NK-92 treated with Interleukin-12 subunit alpha and Interleukin-12 subunit beta, amount 100 ng/mL, for 24 hours (cell line): ENCODE measurements at places on chromosomes 1 and 21.

DNA sequence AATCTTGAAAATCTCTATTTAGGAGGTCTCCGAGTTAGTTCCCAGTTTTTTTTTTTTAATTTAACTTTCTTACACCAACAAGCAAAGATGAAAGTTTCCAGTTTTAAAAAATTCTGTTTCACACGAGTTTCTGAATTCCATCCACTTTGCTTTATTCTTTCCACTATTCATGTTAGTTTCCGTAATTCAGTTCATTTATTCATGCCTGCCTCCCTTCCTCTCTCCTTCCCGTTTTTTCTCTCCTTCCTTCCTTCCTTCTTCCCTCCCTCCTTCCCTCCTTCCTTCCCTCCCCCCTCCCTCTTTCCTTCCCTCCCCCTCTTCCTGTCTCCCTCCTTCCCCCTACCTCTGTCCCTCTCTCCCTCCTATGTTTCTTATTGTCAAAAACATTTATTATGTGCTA is 22.3 kb downstream of the ADGRL2 start:
- no peak for DNase-seq

- DNase-seq: no peak
These were observed 259.7 kb downstream of the RHOU start for GRCh38 chr1:228994676-228995594.

- DNase-seq: peak; percentile 51
These were observed 7.0 kb upstream of the TNFRSF1B start for GRCh38 chr1:12159816-12160215.

GRCh38 chr1:44828003-44828651 is 14.9 kb downstream of the PTCH2 start:
- no peak for DNase-seq

GRCh38 chr1:44016041-44016889 is 15.0 kb downstream of the SLC6A9 start:
- DNase-seq: no peak

DNA sequence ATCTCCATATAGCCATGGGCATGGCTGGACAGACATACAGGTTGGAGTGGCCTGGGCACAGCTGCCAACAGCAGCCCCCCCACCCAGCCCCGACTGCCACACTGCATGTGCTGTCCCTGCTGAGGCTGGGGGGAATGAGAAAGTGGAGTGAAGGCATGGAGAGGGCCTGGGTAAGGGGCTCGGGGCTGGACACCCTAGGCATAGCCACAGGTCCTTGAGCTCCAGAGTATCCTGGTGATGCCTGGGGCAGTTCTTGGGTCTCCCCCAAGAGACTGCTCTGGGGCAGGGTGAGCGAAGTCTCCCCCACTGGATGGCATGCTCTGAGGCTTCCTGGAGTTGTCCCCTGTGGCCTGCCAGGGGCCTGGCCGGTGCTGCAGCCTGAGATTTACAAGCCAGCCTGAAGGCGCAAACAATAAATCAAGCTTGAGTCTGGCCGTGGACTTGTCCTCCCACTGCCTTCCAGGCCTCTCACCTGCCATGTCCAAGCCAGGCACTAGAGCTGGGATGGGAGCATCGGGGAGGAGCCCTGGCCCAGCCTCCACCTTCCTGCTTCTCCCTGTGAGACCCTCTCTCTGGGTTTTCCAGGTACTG is 53.6 kb downstream of the FOXO6 start:
- no peak for DNase-seq
